ENCODE measurements at places on chromosomes 2 and 18. TPM values are rescaled to one million over a fixed set of nuclear protein-coding genes. Genes with fewer than 3 reads are reported as not detected.

- peaks cover 53% of the 10 kb centered on the region for H3K4me1 ChIP-seq
- no peaks in the 10 kb centered on the region for H3K27me3 ChIP-seq
- H3K36me3 ChIP-seq: peaks cover 7% of the 10 kb centered on the region
- H3K27ac ChIP-seq: peak within 1 kb of the TSS; percentile 95
These were observed at the start of gene ITGA4 for GRCh38 chr2:181457121-181457740. Gene ITGA4 (plus strand): TSS chr2:181457386. CDS start chr2:181457655, 269 bp downstream.

DNA sequence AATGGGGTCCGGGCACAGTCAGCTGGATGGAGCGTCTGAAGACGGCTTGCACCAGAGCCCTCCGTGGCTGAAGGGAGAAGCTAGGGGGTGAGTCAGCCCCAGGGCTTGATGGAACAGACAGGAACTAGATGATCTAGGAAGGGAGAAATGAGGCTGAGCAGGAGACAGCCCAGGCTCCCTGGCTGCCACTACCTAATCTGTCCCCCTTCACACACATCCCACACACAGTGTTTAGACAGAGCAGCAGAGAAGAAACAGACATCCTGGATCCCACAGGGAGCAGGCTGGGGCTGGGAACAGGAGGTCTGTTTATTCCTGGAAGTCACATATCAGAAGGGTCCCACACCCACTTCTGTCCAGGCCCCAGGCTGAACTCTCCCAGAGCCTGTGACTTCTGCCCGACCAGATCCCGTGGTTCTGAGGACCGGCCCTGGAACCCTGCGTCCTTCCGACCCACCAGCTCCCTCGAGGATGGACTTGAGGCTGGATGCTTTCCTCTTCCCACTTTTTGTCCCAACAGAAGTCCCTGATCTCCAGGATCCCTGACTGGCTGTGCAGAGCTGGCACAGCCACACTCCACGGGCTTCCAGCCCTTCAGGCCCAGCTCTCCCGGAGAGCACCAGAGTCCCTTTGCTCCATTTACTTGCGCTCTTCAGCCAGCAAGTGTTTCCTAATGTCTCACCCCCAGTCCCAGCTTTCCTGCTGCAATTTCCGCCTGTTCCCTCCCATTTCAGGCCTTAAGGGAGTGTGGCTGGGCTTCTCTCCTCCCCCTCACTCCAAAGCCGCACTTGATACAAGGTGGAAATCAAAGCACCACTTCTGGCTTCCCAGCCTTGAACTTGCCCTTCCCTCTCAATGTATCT, 1.5 kb upstream of the GPBAR1 start:
- peaks cover 26% of the 10 kb centered on the region for H3K4me1 ChIP-seq
- DNase-seq: no peak
- H3K36me3 ChIP-seq: peaks cover 24% of the 10 kb centered on the region
- peak overlapping the region; percentile 21 for H3K27ac ChIP-seq

GRCh38 chr2:216833061-216833460, 26.8 kb downstream of the TNP1 start:
- H3K4me1 ChIP-seq: no peaks in the 10 kb centered on the region
- peaks cover 6% of the 10 kb centered on the region for H3K27me3 ChIP-seq
- H3K36me3 ChIP-seq: no peaks in the 10 kb centered on the region
- DNase-seq: no peak

GRCh38 chr2:64565949-64566710, 42.0 kb downstream of the AFTPH start:
- no peak overlapping the region for H3K4me3 ChIP-seq
- H3K36me3 ChIP-seq: peaks cover 11% of the 10 kb centered on the region
- H3K27me3 ChIP-seq: no peaks in the 10 kb centered on the region
- DNase-seq: no peak

DNA sequence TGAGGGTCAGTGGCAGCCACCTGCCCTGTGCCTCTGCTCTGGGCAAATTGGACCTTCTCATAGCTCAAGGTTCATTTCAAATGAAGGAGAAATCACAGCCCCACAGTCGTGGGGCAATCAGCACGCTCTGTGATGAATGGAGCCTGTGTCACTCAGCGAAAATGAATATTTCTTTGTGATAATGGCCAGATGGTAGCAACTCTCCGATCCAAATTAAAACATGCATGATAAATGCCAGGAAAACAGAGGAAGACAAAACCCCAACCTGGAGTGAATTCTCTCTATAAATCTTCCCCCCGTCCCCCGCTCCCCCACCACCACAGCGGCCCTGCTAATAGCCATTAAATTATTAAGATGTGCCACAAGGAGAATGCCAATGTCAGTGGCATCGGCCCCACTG, 258.4 kb downstream of the CELF4 start:
- no peaks in the 10 kb centered on the region for H3K27me3 ChIP-seq
- no peak overlapping the region for H3K4me3 ChIP-seq
- DNase-seq: no peak
- H3K36me3 ChIP-seq: no peaks in the 10 kb centered on the region
- H3K27ac ChIP-seq: no peak overlapping the region

DNA sequence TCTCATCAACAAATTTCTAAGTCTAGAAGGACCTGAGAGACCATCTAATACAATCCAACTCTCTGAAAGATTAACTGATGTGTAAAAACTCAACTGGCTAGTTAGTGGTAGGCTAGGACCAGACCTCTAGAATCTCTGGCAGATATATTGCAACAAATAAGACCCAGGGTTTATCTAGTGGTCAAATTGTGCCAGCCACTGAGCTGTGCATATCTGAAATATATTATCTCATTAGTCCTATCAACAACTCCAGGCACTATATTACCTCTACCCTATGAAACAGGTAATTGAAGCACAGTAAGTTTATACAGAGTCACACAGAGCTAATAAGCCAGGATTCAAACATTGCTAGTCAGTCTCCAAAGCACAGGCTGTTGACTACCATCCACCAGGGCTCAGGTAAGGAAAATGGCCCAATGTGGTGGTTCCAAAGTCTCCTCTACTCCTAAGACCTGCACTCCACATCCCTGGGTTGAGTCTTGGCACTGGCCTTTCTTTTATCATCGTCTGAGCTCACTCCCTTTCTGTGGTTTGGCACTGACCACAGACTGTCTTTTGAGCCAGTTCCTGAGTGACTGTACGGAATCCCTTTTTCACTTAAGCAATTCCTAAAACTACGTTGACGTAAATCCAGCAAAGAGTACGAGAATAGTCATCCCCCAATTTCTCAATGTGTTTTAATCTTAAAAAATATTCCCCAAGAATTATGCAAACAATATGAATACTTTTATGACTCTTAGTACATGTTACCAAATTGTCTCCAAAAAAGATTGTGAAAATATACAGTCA, 11.9 kb upstream of the PID1 start:
- H3K27ac ChIP-seq: no peak overlapping the region
- DNase-seq: no peak
- no peaks in the 10 kb centered on the region for H3K27me3 ChIP-seq
- no peaks in the 10 kb centered on the region for H3K36me3 ChIP-seq
- no peak overlapping the region for H3K4me3 ChIP-seq
- H3K4me1 ChIP-seq: no peaks in the 10 kb centered on the region

- H3K4me1 ChIP-seq: no peaks in the 10 kb centered on the region
- no peaks in the 10 kb centered on the region for H3K27me3 ChIP-seq
- no peaks in the 10 kb centered on the region for H3K36me3 ChIP-seq
- no peak overlapping the region for H3K27ac ChIP-seq
- DNase-seq: no peak
- no peak overlapping the region for H3K4me3 ChIP-seq
These were observed 282.2 kb upstream of the SOX11 start for GRCh38 chr2:5409898-5410381.

- H3K36me3 ChIP-seq: peaks cover 6% of the 10 kb centered on the region
- no peak for DNase-seq
- H3K27me3 ChIP-seq: no peaks in the 10 kb centered on the region
These were observed 83.6 kb downstream of the TRABD2A start for GRCh38 chr2:84797271-84797670.

DNA sequence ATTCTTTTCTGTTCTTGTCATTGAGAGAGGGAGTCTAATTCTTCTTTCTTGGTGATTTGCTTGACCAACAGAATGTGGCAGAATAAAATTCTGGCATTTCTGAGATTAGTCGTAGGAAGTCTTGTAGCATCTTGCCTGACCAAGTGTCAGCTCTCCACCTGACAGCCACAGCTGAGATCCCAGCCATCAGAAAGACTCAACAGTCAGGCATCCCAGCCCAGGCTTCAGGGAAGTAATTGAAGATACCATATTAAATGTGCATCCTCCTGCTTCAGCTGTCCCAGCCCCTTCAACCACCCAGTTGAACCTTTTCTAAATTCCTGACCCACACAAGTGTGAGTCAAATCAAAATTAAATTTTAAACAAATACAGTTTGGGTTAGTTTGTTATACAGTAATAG, 208.3 kb downstream of the PIK3C3 start:
- no peaks in the 10 kb centered on the region for H3K27me3 ChIP-seq
- H3K27ac ChIP-seq: no peak overlapping the region
- H3K36me3 ChIP-seq: no peaks in the 10 kb centered on the region
- no peak overlapping the region for H3K4me3 ChIP-seq
- no peaks in the 10 kb centered on the region for H3K4me1 ChIP-seq

DNA sequence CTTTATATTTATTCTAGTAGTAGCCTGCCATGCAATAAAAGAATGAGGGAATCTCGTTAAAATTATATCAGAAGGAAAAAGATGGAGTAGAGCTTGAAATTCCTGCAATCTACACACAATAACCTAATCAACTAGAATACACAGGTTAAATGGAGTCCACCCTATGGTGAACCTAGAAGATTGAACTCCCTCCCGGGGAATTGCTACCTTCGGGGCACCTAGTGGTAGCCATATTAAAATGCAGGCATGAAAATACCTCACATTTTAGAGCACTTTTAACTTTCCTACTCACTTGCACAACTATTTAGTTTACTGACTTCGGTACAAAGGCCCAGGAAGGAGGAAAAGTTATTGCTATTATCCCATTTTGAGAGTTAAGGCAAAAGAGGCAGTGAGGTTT, 174.5 kb downstream of the SS18 start:
- no peaks in the 10 kb centered on the region for H3K4me1 ChIP-seq
- peaks cover 3% of the 10 kb centered on the region for H3K27me3 ChIP-seq
- no peaks in the 10 kb centered on the region for H3K36me3 ChIP-seq
- no peak overlapping the region for H3K27ac ChIP-seq
- DNase-seq: no peak

DNA sequence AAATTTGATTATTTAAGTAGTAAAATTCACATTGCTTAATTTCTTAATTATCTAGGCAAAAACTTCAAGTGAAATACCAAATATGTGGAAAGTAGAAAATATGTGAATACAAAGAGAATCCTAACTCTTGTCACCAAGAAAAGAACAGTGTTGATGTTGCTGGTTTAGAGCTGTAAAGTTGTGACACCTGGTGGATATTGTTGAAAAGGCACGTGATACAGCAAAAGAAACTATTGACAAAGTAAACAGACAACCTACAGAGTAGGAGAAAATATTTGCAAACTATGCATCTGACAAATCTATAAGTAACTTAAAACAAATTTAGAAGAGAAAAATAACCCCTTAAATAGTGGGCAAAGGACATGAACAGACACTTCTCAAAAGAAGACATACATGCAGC, 25.6 kb upstream of the ZC3H15 start:
- peaks cover 7% of the 10 kb centered on the region for H3K4me1 ChIP-seq
- no peak overlapping the region for H3K4me3 ChIP-seq
- H3K27me3 ChIP-seq: no peaks in the 10 kb centered on the region
- no peak for DNase-seq

DNA sequence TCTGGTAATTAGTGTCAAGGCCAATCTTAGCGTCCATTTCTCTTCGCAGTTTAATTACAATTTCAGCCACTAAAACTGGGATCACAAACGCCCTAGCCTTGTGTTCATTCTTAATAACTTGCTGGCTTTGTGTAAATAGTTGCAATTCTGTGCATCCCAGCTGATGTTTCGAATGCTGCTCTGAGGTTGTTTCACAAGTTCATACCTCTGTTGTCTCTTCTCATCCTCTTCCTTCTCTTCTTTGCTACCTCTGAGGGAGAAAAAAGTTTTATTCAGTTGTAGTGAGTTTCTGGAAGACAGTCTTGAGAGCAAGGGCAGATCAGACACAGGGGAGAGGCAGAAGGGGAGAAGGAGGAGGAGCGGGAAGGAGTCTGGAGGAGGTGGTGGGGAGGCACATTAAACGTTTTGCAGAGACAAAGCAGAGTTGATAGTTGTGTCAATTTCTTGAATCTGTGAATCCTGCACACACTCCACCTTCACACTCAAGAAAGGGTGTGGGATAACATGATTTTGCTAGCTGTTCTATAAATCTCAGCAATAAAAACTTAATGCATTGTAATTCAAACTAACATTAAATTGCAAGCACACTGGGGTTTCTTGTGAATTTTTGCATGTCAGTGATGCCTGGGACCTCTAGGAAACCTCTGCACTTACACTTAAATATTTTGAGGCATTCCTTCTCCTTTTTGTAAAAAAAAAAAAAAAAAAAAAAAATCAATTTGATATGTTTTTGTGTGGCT, 6.8 kb downstream of the MEIS1 start:
- H3K36me3 ChIP-seq: no peaks in the 10 kb centered on the region
- peaks cover 54% of the 10 kb centered on the region for H3K27me3 ChIP-seq
- peaks cover 10% of the 10 kb centered on the region for H3K4me1 ChIP-seq
- no peak overlapping the region for H3K27ac ChIP-seq
- no peak overlapping the region for H3K4me3 ChIP-seq
- no peak for DNase-seq

The CNGA3 gene
- not detected for total RNA-seq

The COLEC12 gene
- not detected for total RNA-seq

The DSEL gene
- 0.04 TPM for total RNA-seq

The SPEG gene
- 1.4 TPM for total RNA-seq

The TLX2 gene
- total RNA-seq: 0.18 TPM

The CTDP1 gene
- total RNA-seq: 45.5 TPM

The UGT1A8 gene
- total RNA-seq: not detected

Data from activated CD4-positive, alpha-beta T cell treated with anti-CD3 and anti-CD28 coated beads for 36 hours (primary cell).